ENCODE measurements at places on chromosomes 5 and 9. TPM values are rescaled to one million over a fixed set of nuclear protein-coding genes. Genes with fewer than 3 reads are reported as not detected.

The SLC35D2 gene
- total RNA-seq = 16.2 TPM

GRCh38 chr9:30075451-30076199 is 2308.8 kb upstream of the ACO1 start:
- no peaks in the 10 kb centered on the region for H3K4me1 ChIP-seq
- no peaks in the 10 kb centered on the region for H3K36me3 ChIP-seq
- H3K4me3 ChIP-seq = no peak overlapping the region
- DNase-seq = no peak

GRCh38 chr9:120755810-120756434 is 37.3 kb downstream of the FBXW2 start:
- H3K4me3 ChIP-seq = no peak overlapping the region
- DNase-seq = peak; percentile 80
- no peaks in the 10 kb centered on the region for H3K27me3 ChIP-seq
- no peak overlapping the region for H3K27ac ChIP-seq
- H3K4me1 ChIP-seq = peaks cover 5% of the 10 kb centered on the region

GRCh38 chr9:79989079-79989478 is 417.3 kb downstream of the TLE4 start:
- H3K4me1 ChIP-seq = no peaks in the 10 kb centered on the region
- no peak overlapping the region for H3K27ac ChIP-seq
- no peaks in the 10 kb centered on the region for H3K27me3 ChIP-seq
- no peaks in the 10 kb centered on the region for H3K36me3 ChIP-seq
- no peak for DNase-seq

- peaks cover 63% of the 10 kb centered on the region for H3K4me1 ChIP-seq
- no peaks in the 10 kb centered on the region for H3K27me3 ChIP-seq
- H3K36me3 ChIP-seq = no peaks in the 10 kb centered on the region
- DNase-seq = no peak
- peak overlapping the region; percentile 65 for H3K27ac ChIP-seq
Observed at GRCh38 chr5:10634562-10634961, 70.7 kb downstream of the ANKRD33B start.

The ROR2 gene
- 0.49 TPM for total RNA-seq

The PNPLA7 gene
- total RNA-seq = 22.6 TPM

DNA sequence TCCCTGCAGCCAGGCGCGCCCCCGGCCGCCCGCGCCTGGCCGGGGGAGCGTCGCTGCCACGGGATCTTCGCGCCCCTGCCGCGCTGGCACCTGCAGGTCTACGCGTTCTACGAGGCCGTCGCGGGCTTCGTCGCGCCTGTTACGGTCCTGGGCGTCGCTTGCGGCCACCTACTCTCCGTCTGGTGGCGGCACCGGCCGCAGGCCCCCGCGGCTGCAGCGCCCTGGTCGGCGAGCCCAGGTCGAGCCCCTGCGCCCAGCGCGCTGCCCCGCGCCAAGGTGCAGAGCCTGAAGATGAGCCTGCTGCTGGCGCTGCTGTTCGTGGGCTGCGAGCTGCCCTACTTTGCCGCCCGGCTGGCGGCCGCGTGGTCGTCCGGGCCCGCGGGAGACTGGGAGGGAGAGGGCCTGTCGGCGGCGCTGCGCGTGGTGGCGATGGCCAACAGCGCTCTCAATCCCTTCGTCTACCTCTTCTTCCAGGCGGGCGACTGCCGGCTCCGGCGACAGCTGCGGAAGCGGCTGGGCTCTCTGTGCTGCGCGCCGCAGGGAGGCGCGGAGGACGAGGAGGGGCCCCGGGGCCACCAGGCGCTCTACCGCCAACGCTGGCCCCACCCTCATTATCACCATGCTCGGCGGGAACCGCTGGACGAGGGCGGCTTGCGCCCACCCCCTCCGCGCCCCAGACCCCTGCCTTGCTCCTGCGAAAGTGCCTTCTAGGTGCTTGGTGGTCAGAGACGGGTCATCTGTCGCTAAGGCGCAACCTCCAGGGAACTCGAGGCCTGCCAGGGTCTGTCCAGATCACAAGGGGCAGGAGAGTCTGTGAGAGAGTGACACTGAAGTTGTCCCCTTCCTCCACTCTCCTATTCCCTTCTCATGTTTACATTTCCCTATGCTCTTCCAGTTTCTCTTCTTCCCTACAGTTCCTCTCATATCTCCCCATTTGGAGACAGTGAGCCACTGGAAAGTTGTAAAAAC is 1.3 kb downstream of the GPR150 start:
- H3K4me3 ChIP-seq = peak overlapping the region; percentile 33
- no peak overlapping the region for H3K27ac ChIP-seq
- H3K36me3 ChIP-seq = no peaks in the 10 kb centered on the region
- H3K4me1 ChIP-seq = peaks cover 23% of the 10 kb centered on the region
- peak; percentile 66 for DNase-seq

The SLC36A2 gene
- total RNA-seq = not detected

GRCh38 chr5:178672630-178673029 is 45.8 kb upstream of the CLK4 start:
- no peak overlapping the region for H3K27ac ChIP-seq
- no peak overlapping the region for H3K4me3 ChIP-seq
- no peaks in the 10 kb centered on the region for H3K36me3 ChIP-seq
- no peaks in the 10 kb centered on the region for H3K4me1 ChIP-seq

GRCh38 chr9:80086822-80087345 is 515.1 kb downstream of the TLE4 start:
- H3K4me3 ChIP-seq = no peak overlapping the region
- peak; percentile 24 for DNase-seq
- peak overlapping the region; percentile 54 for H3K27ac ChIP-seq
- no peaks in the 10 kb centered on the region for H3K36me3 ChIP-seq

- no peak for DNase-seq
- H3K27me3 ChIP-seq = no peaks in the 10 kb centered on the region
- H3K4me3 ChIP-seq = no peak overlapping the region
Observed at GRCh38 chr5:130141659-130142320, 237.5 kb downstream of the CHSY3 start.

GRCh38 chr9:95793924-95794828 is 81.3 kb upstream of the ERCC6L2 start:
- no peak overlapping the region for H3K4me3 ChIP-seq
- DNase-seq = no peak
- H3K27me3 ChIP-seq = peaks cover 2% of the 10 kb centered on the region
- H3K4me1 ChIP-seq = no peaks in the 10 kb centered on the region
- H3K36me3 ChIP-seq = no peaks in the 10 kb centered on the region

GRCh38 chr5:1824903-1825841 is 24.0 kb downstream of the NDUFS6 start:
- no peak for DNase-seq
- H3K4me1 ChIP-seq = no peaks in the 10 kb centered on the region
- H3K4me3 ChIP-seq = no peak overlapping the region
- no peak overlapping the region for H3K27ac ChIP-seq

DNA sequence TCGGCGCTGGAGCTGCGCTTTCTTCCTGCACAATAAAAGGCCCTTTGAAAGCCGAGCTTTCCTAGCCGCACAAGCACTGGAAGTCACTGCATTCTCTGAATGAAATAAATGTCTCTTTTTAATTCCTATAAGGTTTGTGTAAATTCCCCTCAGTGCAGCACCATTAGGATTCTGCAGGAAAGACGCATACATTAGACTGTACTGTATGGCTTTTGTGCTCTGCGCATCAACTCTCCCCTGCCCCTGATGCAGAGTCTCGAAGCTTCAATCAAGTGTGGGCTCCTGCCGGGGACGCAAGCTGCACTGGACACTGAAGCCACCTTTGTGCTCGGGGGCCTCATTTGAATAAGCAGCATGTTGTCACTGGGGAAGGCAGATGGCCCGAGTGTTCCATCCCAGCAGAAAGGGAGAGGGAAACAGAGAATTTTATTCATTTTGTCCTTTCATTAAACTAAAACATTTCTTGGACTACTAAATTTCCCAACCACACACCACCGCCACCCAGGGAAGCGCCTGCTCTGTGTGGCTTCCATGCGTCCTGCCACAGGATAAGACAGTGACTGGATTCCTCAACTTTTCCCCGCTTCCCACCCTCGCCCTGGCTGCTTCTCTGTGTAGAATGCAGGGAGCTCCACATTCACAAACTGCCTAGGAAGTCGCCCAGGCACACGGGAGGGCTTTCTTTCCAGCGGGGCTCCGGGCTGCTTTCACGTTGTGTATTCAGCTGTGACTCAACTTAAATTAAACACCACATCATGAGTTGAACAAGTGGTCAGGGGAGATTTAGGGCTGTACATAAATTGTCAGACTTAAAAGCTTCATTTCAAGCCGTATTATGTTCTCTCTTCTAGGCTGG is 635.4 kb downstream of the IRX1 start:
- no peaks in the 10 kb centered on the region for H3K27me3 ChIP-seq
- DNase-seq = no peak
- H3K27ac ChIP-seq = no peak overlapping the region
- no peak overlapping the region for H3K4me3 ChIP-seq
- H3K4me1 ChIP-seq = no peaks in the 10 kb centered on the region

DNA sequence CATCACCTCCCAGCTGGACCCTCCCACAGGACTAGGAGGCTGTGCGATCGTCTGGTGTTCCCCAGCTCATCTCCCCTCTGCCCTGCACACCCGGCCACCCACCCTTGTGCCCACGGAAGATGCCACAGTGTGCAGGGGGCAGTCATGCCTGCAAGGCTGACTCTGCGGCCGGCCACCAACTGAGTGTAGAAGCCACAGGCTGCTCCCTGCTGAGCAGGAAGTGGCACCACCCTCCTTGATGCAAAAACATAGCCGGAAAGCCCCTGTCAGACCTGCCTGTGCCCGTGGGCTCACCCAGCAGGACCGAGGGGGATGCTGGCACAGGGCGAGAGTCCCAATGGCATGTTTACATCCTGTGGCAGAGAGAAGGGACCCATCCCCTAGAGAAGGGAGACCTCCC is 40.3 kb upstream of the SLC12A7 start:
- peak overlapping the region; percentile 68 for H3K27ac ChIP-seq
- no peaks in the 10 kb centered on the region for H3K36me3 ChIP-seq
- peaks cover 48% of the 10 kb centered on the region for H3K4me1 ChIP-seq
- peak; percentile 73 for DNase-seq

The DMGDH gene
- total RNA-seq = 0.87 TPM

The FOXI1 gene
- not detected for total RNA-seq

DNA sequence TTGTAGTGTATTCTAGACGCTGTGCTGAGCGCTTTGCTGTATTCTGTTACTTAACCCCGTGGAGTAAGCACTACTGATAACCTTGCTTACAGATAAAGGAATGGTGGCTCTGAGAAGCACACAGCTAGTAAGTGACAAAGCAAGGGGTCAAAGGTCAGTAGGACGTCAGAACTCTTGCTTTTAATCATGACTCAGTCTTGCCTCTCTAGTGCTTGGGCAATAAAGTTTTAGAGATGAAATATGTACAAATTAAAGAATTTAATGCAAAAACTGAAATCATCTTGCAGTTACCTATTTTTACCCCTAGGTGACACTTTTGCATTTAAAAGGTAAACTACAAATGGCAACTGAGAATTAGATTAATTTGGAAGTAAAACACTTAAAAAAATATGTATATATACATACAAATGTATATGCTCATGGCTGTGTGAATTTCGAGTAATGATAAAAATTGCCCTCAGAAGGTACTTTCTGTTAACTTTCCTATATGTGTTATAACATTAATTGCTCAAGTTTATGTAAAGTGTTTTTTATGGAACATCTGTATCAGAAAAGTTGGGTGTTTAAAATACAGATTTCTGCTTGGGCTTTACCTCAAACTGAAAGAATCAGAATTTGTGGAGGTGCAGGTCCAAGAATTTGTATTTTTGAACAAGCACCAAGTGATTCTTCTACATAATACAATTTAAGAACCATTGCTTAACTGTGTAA is 175.1 kb upstream of the DAB2 start:
- no peaks in the 10 kb centered on the region for H3K36me3 ChIP-seq
- no peaks in the 10 kb centered on the region for H3K27me3 ChIP-seq
- H3K4me1 ChIP-seq = no peaks in the 10 kb centered on the region
- no peak overlapping the region for H3K27ac ChIP-seq
- no peak overlapping the region for H3K4me3 ChIP-seq

DNA sequence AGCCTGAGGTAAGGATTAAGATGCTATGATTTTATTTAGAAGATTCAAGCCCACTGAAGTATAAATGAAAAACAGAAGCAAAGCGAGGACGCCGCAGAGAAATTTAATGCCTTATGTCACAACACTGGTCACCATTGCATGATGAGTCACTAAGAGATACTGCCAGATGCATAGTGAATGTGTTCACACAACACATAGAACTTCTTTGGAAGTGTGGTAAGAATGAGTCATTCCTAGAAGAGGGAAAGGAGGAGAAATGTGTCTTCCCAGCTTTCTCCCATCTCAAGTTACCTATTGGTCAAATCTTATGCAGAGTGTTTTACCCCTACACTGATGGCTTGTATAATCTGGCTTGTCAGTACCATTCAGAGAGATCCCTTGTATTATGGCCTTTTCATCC is 465.3 kb upstream of the ARRDC3 start:
- H3K27me3 ChIP-seq = no peaks in the 10 kb centered on the region
- DNase-seq = no peak
- no peaks in the 10 kb centered on the region for H3K4me1 ChIP-seq

The DEPDC1B gene
- total RNA-seq = 0.25 TPM

DNA sequence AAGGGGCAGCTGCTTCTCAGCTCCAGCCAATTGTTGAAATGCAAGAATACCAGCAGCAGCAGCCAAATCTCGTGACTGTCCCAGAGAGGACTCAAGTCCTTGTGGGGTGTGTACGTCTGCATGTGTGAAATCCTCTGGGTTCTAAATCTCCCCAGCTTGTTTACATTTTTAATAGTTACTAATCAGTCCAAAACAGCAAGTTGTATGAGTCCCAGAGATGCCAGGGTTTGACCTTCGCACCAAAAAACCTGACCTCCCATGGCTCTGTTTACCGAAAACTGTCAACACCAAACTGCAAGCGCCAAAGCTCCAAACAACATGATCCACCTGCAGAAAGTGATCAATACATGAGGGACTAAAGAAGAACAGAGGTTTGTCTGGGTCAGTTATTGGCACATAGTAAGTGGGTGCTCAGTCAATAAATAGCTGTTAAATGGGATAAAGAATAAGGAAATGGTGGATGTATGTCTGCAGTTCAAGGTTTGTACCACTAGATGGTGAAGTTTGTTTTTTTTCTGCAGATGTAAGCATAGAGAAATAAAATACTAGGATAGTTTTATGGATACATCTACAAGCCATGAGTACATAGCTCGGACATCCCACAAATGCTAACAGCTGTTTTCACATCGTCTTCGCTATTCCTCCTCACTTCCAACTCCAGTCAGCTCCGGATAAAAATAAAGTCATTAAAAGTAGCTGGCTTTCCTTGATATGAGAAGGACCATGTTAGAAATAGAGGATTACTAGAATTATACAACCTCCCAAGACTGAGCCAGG is 85.3 kb upstream of the ADRB2 start:
- DNase-seq = peak; percentile 72
- H3K4me1 ChIP-seq = peaks cover 3% of the 10 kb centered on the region
- no peaks in the 10 kb centered on the region for H3K27me3 ChIP-seq
- no peaks in the 10 kb centered on the region for H3K36me3 ChIP-seq
- H3K4me3 ChIP-seq = no peak overlapping the region

The LRRC70 gene
- total RNA-seq = 2.3 TPM

The SHLD3 gene
- total RNA-seq = 6.3 TPM

- H3K27me3 ChIP-seq = no peaks in the 10 kb centered on the region
- no peak overlapping the region for H3K27ac ChIP-seq
- H3K4me3 ChIP-seq = no peak overlapping the region
Observed at GRCh38 chr5:109713453-109713852, 23.7 kb downstream of the MAN2A1 start.
